ENCODE measurements at places on chromosomes 16 and 17. TPM values are rescaled to one million over a fixed set of nuclear protein-coding genes. Genes with fewer than 3 reads are reported as not detected.

KDM6B gene
- 16.3 TPM for total RNA-seq

TSNAXIP1 gene
- 0.39 TPM for total RNA-seq

GRCh38 chr16:27245276-27246172 is 23.0 kb downstream of the NSMCE1 start:
- no peak for DNase-seq

GRCh38 chr16:56520251-56520577 is 390 bp upstream of the BBS2 start:
- no peak for DNase-seq

DNA sequence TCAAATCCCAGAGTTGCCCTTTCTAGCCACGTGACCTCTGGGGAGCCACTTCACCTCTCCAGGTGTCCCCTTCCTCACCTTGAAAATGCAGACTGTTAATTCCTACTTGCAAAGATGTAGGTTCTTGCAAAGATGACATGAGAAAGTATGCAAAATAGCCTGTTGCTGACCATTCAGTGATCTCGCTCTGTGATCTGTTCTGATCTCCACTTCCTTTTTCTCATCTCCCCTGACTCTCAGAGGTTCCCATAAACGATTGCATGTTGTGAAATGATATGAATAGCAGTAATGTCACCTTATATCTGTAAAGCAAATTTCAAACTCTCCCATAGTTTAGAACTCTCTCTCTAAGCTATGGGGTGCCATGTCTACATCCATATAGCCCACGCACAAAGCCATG is 182.3 kb downstream of the TMEM132E start:
- no peak for DNase-seq

- DNase-seq, result no peak
Observed at GRCh38 chr16:50442221-50442620, 73.4 kb upstream of the BRD7 start.

GRCh38 chr16:48611329-48612137 is 1.6 kb upstream of the N4BP1 start:
- DNase-seq, result no peak

DNA sequence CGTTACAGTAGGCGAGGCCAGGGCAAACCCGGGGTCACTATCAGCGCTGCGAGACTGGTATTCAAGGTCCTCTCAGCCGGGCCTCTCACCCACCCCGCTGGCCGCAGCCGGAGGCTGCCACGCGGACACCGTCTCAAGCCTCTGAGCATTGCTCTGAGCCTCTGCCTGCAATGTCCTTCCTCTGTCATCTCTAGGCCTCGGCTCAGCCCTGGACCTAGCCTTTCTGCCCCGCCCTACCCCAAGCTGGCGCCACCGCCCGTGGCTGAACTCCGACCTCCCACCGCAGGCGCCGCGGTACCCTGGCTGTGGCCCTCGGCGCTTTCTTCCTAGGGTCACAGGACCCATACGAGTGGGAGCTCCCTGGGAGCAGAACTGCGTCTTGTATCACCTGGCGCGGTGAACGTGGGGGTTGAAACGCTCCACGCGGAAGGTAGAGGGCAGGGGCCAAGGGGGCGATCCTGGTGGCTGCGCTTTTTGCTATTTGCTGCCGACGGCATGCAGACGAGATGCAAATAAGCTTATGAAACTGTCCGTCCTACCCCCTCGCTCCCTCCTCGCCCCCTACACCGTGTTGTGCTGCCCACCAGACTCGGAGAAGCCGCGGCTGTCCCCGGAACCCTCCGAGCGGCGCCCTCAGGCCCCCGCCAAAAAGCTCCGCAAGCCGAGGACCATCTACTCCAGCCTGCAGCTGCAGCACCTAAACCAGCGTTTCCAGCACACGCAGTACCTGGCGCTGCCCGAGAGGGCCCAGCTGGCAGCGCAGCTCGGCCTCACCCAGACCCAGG is 3.7 kb downstream of the DLX4 start:
- no peak for DNase-seq

GRCh38 chr16:685967-686366 is 1.8 kb upstream of the JMJD8 start:
- no peak for DNase-seq

DNA sequence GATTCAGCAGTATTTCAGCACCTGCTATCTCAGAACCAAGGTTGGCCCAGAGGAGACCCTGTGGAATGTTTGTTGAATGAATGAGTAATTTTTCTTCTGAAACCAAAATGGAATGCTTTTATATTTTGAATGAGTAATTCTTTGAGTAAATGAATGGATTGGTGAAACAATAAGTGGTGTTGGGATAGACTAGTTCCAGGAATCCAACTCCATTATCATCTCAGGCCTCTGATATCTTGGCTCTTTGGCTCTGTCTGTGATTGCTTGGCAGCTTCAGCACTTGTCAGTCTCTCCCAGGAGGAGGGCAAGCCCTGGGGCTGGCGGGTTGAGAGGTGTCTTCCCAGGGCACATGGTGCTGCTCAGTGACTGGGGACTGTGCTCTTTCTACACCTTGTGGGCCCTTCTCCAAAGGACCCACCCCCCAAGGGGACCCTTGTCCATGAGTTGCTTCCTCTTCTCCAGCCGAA is 284.4 kb upstream of the FOXF1 start:
- no peak for DNase-seq

DNA sequence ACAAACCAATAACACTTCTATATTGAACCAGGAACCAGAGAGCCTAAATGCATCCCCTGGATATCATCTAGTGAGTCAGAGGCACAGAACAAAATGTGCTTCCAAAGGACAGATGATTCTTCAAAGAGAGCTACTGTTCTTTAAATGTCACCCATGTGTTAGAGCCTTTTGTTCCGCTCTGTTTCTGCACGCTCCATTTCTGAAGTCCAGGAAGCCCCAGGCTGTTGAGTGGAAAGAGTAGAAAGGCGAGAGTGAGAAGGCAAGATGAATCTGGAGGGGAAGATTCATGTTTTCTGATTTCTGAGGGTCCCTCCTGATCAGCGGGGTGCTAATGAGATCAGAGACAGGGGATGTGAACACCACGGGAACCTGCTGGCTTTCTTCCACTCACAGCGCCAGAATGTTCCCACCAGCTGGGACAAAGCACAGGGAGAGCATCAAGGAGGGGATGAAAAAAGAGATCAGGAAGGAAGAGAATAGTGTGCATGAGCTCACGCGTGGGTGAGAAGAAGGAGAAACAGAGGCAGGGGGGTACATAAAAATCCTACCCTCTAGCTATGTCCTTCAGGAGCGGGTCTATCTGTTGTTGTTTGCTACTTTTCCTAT is 559.9 kb upstream of the HSBP1 start:
- DNase-seq, result no peak

Data from glomerular endothelial cell (primary cell).